ENCODE measurements at places on chromosomes 13 and 19.

DNA sequence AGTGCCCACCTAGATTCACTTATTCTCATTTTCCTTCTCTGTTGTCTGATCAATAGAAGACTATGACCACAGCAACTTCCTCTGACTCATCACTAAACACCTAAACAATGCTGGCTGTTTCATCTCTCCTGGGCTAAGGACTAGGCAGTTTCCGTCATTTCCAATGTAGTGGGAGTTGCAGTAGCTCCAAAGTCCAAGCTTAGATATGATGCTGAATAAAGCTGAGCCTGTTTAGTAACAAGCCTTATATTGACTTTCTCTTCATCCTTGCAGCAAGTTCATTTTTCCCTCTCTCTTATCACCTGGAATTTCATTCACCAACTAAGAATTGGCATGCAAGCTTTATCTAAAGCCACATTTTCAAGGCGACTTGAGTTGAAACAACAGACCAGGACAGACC is 53.5 kb upstream of the PCDH9 start:
- no peak for DNase-seq

DNA sequence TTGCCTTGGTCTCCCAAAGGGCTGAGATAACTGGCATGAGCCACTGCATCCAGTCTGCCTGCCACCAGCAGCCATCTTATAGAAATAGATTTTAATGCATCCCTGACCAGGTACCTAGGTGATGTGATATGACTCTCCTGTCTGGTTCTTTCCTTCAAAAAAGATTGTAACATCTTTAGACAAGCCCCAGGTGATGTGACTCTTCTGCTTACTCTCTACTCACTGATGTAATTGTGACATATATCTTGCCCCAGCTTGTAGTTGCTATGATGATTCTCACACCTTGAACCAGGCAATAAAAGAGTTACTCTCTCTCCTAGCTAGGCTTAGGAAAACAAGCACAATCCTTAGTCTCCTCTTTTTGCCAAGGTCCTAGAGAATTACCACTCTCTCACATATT is 30.6 kb upstream of the ZNF681 start:
- DNase-seq, result no peak

- no peak for DNase-seq
Observed at GRCh38 chr19:11445141-11445540, 9.7 kb downstream of the PRKCSH start.

DNA sequence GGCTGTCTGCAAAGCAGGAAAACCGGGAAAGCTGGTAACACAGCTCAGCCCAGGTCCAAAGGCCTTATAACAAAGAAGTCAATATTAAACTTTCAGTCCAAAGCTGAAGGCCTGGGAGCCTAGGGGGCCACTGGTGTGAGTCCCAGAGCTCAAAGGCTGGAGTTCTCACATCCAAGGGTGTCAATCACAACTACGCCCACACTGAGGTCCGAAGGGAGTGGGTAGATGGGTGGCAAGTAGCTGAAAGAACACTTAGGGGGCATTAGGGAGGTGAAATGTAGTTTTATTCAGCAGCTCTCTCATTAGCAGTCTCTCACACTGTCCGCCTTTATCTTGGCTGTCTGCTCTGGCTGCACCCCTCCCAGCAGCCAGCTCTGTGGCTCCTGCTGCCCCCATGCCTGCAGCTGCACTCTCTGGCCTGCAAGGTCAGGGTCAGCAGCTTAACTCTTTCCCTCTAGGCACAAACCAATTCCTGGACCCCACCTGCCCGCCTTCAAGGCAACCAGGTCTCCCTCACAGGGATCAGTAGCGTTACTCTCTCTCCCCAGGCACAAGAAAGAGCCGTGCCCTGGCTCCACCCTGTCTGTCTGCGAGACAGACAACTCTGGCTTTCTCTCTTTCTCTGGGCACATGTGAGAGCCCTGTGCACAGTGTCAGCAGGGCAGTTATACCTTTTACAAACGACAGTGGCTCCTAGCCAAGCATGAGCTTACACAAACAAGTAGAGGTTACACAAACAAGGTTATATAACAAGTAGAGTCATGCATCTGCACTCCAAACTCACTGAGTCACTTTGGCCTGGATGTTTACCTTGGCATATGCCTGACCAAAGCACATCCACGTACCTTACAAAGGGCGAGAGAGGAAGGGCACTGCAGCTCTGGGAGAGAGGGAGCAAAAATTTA is 249.4 kb upstream of the PCDH20 start:
- DNase-seq, result no peak

- DNase-seq, result no peak
Observed at GRCh38 chr19:13033819-13034611, 38.7 kb downstream of the NFIX start.
